ENCODE measurements at places on chromosomes 2 and 18.

DNA sequence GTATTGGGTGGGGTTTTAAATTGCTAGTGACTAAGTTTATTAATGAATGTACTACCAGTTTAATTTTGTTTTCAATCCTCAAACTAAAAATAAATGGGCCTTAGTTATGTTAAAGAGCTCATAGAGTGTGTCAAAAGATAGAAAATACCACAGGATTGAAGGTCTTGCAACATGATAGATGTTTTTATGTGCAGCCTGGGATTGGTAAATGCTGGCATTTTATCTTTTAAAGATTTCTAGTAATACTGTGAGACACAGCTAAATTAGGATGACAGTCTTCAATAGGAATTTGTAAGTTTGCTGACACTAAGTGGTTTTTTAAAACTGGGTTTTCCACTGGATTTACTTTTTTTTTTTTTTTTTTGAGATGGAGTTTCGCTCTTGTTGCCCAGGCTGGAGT, 122.3 kb downstream of the HAUS1 start:
- no peak for DNase-seq

- no peak for DNase-seq
These were observed 114.6 kb upstream of the CCDC68 start for GRCh38 chr18:55073834-55074233.

- DNase-seq = no peak
These were observed 36.6 kb downstream of the FEZ2 start for GRCh38 chr2:36561237-36561944.

GRCh38 chr2:26970244-26970927, at the start of gene MAPRE3:
MAPRE3 (plus strand) TSS chr2:26970637; CDS start chr2:27022219, 51,582 bp downstream.
- DNase-seq = peak; percentile 69

DNA sequence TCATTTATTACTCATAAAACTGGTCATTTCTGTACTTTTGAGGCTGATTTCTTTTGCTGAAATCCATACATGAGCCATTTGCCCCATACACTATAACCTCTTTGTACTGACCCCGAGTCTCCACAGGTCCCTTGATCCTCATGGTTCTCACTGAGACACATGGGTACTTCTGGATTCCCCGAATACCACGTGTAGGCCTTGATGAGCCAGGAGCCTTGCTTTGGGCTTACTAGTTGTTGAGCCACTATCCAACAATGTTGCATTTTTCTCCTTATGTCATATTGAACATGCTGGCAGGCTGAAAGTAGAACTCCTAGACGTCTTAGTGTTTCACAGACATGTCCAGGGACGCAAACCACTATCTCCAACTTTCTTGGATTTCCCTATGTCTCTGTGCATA, 2.4 kb upstream of the FBXO11 start:
- DNase-seq = no peak

Measured in stimulated activated CD8-positive, alpha-beta memory T cell treated with anti-CD3 and anti-CD28 coated beads, Interleukin-2, amount 100 ng/mL, for 48 hours (primary cell).